ENCODE measurements at places on chromosomes 3 and 15.

- no peak overlapping the region for H3K27ac ChIP-seq
- no peak overlapping the region for H3K4me3 ChIP-seq
- peaks cover 8% of the 10 kb centered on the region for H3K4me1 ChIP-seq
- H3K36me3 ChIP-seq, result no peaks in the 10 kb centered on the region
Measured at GRCh38 chr3:3629911-3630310, 169.3 kb upstream of the LRRN1 start.

DNA sequence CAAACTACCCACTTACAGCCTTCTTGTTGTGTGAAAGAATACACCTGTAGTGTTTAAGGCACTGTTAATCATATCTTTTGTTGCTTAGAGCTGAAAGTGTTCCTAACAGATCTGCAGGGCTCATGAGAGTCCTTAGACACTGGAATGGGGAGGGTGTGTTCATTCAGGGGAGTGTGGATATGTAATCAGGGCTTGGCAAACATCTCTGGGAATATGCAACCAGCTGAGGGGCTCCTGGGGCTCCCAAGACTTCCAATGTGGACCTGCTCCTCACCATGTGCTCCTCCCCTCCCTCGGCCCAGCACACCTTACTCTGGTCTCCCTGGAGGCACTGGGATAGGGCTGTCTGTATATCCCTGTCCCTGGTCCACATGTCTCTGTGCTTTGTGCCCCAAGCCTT, 30.3 kb upstream of the MFSD1 start:
- no peak for DNase-seq
- no peaks in the 10 kb centered on the region for H3K27me3 ChIP-seq
- no peak overlapping the region for H3K27ac ChIP-seq
- no peak overlapping the region for H3K4me3 ChIP-seq
- no peaks in the 10 kb centered on the region for H3K36me3 ChIP-seq

DNA sequence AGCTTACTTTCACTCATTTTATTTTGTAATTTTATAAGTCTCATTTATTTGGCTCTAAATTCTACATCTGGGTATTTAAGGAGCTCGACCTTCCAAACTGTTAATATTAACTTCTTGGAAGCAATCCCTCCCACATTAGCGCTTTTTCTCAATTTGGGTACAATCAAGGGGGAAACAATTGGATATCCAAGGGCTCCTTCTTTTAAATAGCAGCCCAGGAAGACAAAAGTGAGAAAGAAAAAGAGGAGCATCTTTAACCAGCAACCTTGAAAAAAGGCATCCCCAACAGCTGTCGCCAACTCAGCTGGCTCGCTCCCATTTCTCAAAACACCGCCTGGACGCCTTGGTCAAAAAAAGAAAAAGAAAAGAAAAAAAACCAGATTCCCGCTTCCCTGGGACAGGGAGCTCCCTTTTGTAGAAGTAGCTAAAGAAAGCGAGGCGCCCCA, 873 bp downstream of the C3orf70 start:
- H3K36me3 ChIP-seq, result no peaks in the 10 kb centered on the region
- no peak overlapping the region for H3K27ac ChIP-seq
- DNase-seq, result no peak
- H3K4me3 ChIP-seq, result no peak overlapping the region
- H3K27me3 ChIP-seq, result peaks cover 20% of the 10 kb centered on the region
- H3K4me1 ChIP-seq, result peaks cover 8% of the 10 kb centered on the region

DNA sequence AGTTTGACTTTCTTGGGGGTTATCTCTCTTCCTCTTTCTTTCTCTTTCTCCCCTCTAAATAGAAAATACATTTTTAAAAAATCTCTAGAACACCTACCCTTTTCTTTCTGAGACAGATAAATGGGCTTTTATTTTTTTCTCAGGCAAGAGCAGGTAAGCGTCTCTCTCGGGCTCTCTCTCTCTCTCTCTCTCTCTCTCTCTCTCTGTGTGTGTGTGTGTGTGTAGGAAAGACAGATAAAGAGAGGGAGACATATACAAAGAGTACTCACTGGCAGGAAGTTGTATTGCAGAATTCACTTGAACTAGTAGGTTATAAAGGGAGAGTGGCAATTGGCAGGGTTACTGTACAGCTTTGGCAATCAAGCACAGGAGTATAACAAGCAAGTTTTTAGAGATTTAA, 118.1 kb upstream of the LSAMP start:
- H3K4me1 ChIP-seq, result no peaks in the 10 kb centered on the region
- no peaks in the 10 kb centered on the region for H3K27me3 ChIP-seq
- H3K27ac ChIP-seq, result no peak overlapping the region
- no peak for DNase-seq
- no peak overlapping the region for H3K4me3 ChIP-seq

- no peak overlapping the region for H3K4me3 ChIP-seq
- H3K27ac ChIP-seq, result no peak overlapping the region
- no peaks in the 10 kb centered on the region for H3K36me3 ChIP-seq
- no peak for DNase-seq
- H3K27me3 ChIP-seq, result no peaks in the 10 kb centered on the region
- H3K4me1 ChIP-seq, result peaks cover 6% of the 10 kb centered on the region
Measured at GRCh38 chr3:64895991-64896895, 208.4 kb upstream of the ADAMTS9 start.

DNA sequence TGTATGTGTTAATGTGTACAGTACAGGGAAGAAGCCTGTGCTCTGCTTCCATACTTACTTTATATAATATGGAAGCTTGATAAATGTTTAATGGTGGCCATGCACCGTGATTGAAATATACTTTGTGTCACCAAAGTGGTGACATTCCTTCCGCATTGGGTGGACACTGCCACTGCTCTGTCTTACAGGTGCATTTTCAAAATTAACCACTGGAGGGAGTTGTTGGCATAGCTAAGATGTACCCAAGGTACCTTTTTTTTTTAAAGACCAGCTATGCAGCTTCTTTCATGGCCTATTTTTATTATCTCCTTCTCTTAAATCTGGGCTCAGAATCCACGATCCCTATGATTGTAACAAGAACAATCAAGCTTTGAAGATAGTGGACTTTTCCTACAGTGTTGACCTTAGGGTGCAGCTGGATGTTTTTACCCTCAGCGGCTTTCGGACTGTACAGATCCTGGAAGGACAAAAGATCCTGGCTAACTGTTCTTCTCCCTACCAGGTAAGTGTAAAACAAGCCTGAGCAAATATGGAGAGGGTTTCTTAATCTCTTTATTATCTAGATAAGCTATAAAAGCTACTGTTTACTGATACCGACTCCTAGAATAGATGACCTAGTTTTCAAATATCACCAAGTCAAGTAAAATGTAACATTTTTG, 21.6 kb upstream of the PAK6 start:
- H3K27me3 ChIP-seq, result no peaks in the 10 kb centered on the region
- peak; percentile 52 for DNase-seq
- H3K36me3 ChIP-seq, result peaks cover 12% of the 10 kb centered on the region
- H3K4me1 ChIP-seq, result no peaks in the 10 kb centered on the region

DNA sequence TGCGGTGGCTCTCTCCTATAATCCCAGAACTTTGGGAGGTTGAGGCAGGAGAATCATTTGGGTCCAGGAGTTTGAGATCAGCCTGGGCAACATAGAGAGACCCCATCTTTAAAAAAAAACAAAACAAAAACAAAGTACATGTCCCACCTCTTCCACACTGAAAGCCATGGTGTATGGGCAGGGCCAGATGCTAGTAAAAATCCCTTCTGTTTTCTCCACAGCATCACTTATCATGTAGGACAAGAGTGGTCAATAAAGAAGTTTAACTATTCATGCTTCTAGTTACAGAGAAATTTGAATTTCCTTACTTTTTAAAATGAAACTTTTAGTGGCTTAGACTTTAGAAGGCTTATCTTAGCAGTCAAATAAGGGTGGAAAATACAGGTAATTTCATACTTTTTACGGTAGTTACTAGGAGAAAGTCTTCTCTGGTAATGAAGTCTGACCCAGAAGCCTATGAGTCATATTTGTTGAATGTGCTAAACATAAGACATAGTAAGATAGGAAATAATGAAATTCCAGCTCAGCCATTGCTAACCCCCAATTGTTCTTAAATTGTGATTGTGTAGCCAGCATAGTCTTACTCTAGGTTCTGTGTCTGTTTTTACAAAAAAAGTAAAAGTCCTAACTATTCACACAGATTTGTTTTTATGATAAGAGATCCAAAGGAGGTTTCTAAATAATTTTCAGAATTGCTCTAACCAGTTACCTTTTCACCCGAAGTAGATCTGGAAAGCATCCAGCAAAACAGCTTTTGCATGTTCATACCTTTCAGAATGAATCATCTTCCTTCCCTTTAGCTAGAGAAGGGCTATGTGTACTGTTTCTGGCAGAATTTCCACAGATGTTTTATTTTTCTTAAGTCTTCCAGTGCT, 16.4 kb upstream of the ZNF609 start:
- H3K27ac ChIP-seq, result peak overlapping the region; percentile 87
- H3K36me3 ChIP-seq, result peaks cover 9% of the 10 kb centered on the region
- H3K27me3 ChIP-seq, result no peaks in the 10 kb centered on the region
- no peak overlapping the region for H3K4me3 ChIP-seq

DNA sequence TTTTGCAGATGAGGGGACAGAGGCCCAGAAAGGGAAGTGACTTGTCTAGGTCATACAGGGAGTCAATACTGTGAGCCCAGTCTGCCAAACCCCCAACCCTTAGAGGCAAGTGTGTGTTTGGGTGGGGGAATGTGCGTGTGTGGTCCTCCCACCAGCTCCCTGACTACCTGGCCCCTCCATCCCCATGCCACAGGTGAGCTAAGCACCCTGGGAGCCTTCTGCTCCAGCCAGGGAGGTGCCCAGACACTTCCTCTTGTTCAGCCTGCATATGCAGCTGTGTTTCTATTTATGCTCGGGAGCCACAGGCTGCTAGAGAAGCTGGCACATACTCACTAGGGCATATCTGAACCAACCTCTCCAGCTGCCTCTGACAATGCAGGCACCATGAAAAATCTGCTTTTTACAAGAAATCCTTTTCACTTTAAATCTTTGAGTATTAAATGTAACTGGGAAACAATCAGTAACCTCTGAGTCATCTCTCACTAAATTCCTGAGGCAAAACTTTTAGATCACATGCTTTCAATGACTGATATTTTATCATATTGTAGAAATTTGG, 20.7 kb downstream of the TBC1D2B start:
- no peaks in the 10 kb centered on the region for H3K36me3 ChIP-seq
- no peak overlapping the region for H3K4me3 ChIP-seq
- H3K27ac ChIP-seq, result no peak overlapping the region
- peaks cover 11% of the 10 kb centered on the region for H3K4me1 ChIP-seq

GRCh38 chr3:157368171-157368570, 68.5 kb upstream of the PTX3 start:
- H3K4me3 ChIP-seq, result no peak overlapping the region
- H3K27ac ChIP-seq, result no peak overlapping the region
- no peaks in the 10 kb centered on the region for H3K4me1 ChIP-seq
- no peaks in the 10 kb centered on the region for H3K36me3 ChIP-seq
- no peak for DNase-seq
- no peaks in the 10 kb centered on the region for H3K27me3 ChIP-seq

- H3K27ac ChIP-seq, result no peak overlapping the region
- no peaks in the 10 kb centered on the region for H3K36me3 ChIP-seq
Measured at GRCh38 chr3:59258550-59259260, 208.9 kb upstream of the CFAP20DC start.

DNA sequence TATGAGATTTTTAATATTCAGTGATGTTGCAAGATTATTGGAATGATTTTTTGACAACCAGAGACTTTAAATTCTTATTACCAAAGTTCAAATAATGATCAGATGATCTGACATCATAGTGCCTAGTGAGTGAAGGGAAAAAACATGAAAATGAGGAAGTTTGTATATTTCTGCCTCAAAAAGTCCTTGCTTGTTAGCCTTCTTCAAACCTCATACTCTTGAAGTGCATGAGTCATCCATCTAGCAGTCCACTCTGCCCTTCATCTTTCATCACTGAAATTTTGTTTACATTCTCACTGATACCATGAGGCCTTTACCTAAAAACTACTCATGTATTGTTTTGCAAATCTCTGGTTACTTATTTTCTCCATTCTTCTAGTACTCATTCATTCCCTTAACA, 23.9 kb upstream of the OR5H6 start:
- H3K27ac ChIP-seq, result no peak overlapping the region
- H3K4me1 ChIP-seq, result no peaks in the 10 kb centered on the region
- no peak overlapping the region for H3K4me3 ChIP-seq
- H3K36me3 ChIP-seq, result no peaks in the 10 kb centered on the region
- DNase-seq, result no peak
- no peaks in the 10 kb centered on the region for H3K27me3 ChIP-seq

DNA sequence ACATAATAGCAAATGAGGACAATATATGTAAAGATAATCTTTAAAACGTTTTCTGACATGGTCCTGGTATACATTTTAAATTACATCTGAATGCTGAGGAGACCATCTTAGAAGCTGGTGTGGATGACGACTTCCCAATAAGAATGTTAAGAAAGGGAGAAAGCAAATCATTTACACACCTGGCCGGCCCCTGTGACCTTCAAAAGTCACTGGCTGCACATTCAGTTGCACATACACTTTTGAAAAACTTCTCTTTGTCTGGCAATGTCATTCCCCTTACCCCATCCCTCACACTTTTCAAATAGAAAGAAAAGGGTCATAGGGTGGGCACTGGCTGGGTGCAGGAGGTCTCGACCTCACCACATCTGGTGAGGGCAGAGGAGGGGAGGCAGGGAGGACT, 391.0 kb downstream of the MECOM start:
- H3K4me3 ChIP-seq, result no peak overlapping the region
- no peaks in the 10 kb centered on the region for H3K27me3 ChIP-seq
- DNase-seq, result no peak
- no peak overlapping the region for H3K27ac ChIP-seq

DNA sequence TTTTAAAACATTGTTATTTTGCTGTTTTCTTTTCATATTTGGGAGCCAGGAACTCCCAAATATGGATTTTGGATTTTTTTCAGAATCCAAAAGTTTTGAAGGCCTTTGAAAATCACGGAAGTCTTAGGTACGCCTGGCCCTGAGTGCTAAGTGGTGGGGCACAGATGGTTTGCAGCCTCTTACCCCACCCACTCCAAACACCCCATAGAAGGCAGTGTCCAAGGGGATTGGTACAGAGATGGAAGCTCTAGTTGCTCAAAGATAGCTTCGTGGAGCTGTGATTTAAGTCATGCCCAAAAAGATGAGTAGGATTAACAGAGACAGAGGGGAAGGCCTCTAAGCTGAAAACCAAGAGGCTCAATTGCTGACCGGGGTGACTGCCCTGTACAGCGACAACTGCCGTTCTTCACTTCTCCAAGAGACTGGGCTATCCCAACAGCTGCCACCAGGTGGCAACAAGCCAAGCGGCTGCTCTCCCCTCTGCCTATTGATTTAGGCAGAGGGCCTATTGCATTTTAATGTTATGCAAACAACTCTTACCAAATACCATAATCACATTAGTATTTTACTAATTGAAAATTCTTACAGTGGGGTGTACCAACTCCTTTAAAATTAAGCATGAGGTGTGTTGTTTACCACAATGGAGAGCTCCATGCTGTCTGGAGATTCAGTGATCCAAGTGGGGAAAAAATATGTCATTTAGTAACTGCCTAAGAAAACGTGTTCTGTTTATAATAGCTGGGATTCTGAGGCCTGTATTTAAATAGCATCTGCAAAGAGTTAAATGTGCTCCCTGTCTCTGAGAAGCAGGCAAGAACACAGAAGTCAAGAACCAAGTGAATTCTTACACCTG, 64.0 kb upstream of the C15orf61 start:
- H3K27me3 ChIP-seq, result no peaks in the 10 kb centered on the region
- no peaks in the 10 kb centered on the region for H3K4me1 ChIP-seq
- DNase-seq, result peak; percentile 90
- no peak overlapping the region for H3K4me3 ChIP-seq

Measured in trophoblast cell (in vitro differentiated cells and primary cell).